ENCODE measurements at places on chromosomes 3 and 15. TPM values are rescaled to one million over a fixed set of nuclear protein-coding genes. Genes with fewer than 3 reads are reported as not detected.

GRCh38 chr3:153246806-153247205 is 84.8 kb downstream of the RAP2B start:
- no peak for DNase-seq

DNA sequence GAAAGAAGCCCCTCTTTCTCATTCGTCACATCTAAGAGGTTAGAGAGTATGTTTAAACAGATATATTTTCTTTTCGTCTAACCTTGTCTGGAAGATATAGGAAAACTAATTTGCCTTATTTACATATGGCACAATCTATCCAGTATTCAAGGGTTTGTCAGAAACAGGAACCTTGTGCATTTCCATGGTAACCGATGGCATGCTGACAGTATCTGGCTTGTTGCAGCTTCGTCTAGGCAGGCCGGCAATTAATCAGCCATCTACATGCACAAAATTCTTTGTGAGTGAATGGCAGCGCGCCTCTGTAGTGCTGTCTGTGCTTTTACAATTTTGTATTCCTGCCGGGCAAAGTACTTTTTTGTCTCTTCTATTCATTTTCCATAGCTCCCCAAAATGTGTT is 294.0 kb upstream of the SOX2 start:
- DNase-seq = no peak

Gene TTLL13
- total RNA-seq = not detected

DNA sequence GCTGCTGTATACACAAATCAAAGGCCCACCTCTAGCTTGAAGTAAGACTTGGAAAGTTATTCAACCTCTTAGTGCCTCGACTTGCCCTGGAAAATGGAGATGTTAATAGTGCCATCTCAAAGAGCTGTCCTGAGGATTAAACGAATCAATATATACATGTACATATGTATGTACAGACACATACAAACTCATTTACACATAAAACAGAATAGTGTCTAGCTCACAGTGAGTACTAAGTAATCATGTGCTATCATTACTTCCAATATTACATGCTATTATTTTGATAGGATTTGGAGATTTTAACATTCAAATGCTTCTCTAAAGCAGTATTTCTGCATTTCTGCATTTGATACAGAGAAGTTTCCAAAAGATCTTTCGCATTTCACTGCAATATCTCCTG is 20.5 kb downstream of the LARP6 start:
- DNase-seq = no peak

Measured in ascending aorta (tissue), 2 donors.